Smooth muscle cell of trachea (primary cell): ENCODE measurements at places on chromosomes 1 and 21. TPM values are rescaled to one million over a fixed set of nuclear protein-coding genes. Genes with fewer than 3 reads are reported as not detected.

The COL11A1 gene
- total RNA-seq: 2.5 and 3.3 TPM in 2 replicates

The CYP4A11 gene
- total RNA-seq: not detected in 2 replicates

The SPATA46 gene
- not detected in 2 replicates for total RNA-seq

The FAM72C gene
- total RNA-seq: 1.5 TPM in 1 of 2 replicates, not detected in the other

The KLHDC9 gene
- total RNA-seq: 1.9 and 4.5 TPM in 2 replicates

The TMEM269 gene
- 0.15 and 0.17 TPM in 2 replicates for total RNA-seq

The RGS4 gene
- 26.3 and 110 TPM in 2 replicates for total RNA-seq

The ALPL gene
- 0.87 and 13.9 TPM in 2 replicates for total RNA-seq

The PLA2G2D gene
- total RNA-seq: not detected in 2 replicates

The RGSL1 gene
- not detected in 2 replicates for total RNA-seq

The TMEM81 gene
- total RNA-seq: 1.5 and 1.8 TPM in 2 replicates
